ENCODE measurements at places on chromosomes 3 and 15.

GRCh38 chr3:143644370-143645089, 203.7 kb downstream of the SLC9A9 start:
- peak; percentile 46 for DNase-seq

DNA sequence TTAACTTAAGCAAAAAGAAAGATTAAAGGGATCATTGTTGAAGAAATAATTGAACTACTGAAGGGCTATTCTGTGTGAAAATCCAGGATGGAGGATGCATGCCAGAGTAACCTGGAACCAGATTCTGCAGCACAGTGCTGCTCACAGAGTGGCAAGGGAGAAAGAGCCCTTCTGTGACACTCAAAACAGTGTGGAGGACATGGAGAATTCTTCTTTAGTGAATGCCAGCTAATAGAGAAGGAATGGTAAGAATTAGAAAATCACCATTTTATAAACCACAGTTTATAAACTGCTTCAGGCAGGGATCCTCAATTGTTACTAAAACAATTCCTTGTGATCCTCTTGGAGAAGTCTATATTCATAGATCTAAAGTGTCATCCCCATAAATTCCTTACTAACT, 70.4 kb upstream of the ARHGEF26 start:
- no peak for DNase-seq

DNA sequence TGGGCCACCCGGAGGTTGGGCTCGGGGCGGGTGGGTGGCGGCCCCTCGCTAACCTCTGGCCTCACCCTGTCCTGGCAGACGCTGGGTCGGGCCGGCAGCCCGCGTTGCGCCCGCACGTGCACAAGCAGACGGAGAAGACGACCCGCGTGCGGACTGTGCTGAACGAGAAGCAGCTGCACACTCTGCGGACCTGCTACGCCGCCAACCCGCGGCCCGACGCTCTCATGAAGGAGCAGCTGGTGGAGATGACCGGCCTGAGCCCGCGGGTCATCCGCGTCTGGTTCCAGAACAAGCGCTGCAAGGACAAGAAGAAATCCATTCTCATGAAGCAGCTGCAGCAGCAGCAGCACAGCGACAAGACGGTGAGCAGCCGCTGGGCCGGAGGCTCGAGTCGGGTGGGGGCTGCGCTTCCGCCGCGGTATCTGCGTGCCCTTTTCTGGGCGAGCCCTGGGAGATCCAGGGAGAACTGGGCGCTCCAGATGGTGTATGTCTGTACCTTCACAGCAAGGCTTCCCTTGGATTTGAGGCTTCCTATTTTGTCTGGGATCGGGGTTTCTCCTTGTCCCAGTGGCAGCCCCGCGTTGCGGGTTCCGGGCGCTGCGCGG, 3.7 kb downstream of the ISL2 start:
- no peak for DNase-seq

DNA sequence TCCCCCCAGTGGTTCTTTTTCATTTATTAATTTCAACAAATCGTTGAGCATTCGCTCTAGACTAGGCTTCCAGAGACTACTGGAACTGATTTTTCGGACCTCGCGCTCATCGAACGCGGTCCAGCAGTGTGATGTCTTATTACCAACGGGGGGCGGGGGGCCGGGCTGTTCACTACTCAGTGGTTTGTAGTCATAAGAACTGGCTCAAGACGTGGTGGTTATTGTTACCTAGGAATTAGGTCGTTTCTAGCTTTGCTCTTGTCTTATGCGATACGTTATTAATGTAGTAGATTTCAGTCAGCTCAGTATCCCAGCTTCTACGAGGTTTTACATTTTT, 858 bp downstream of the RBM5 start:
- DNase-seq: no peak

- no peak for DNase-seq
These were observed at the start of gene NPAP1 for GRCh38 chr15:24675332-24676144. Gene NPAP1, plus strand, starts transcription at chr15:24675775. Its CDS starts 93 bp downstream, at chr15:24675868.

- no peak for DNase-seq
These were observed 9.6 kb upstream of the ZXDC start for GRCh38 chr3:126485176-126485897.

DNA sequence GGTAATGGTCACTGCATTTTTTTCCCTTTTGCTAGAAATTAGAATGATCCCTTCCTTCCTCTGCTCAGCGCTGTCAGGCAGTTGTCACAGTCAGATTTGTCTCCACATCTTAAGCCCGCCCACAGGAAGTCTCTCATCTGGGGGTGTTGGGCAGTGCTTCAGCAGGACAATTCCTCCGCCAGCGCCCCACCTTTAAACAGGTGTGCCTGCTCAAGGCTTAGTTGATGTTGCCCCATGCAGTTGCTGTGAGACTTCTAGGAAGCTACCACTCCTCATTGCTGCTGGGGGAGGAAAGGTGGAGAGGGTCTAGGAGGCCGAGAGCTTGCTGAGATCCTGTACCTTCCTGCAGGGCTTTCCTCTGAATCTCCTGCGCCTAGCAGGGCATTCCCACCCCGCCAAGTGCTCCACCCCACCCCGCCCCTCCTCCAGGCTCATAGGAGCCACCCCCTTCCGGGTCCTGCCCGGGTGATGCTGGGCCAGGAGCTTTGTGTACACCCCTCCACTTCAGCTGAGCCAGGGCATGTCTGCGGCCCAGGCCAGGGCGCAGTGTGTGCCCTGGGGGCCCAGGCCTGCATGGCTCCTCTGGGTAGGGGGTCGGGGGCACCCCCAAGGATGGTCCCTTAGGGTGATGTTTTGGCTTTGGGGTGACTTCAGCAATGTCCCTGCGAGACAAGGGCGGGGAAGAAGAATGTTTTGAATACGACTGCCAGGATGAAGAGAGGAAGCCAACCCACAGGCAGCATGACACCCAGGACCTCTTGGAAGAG, 68.7 kb downstream of the TRAK1 start:
- DNase-seq: no peak

GRCh38 chr3:117149584-117149983, 440.0 kb downstream of the TUSC7 start:
- DNase-seq: no peak

DNA sequence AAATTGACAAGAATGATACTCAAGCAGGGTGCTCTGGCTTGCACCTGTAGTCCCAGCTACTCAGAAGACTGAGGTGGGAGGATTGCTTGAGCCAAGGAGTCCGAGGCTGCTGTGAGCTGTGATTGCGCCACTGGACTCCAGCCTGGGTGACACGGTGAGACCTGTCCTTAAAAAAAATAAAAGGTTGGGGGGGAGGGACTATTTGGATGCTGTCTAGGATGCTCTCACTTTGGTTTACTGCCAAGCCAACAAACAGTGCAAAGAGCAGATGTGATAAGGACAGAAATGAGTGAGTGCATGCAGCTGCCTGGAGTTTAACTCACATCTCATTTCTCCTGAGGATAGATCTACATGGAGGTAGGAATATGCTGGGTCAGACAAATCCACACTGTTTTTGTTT, 130.0 kb downstream of the FRMD4B start:
- no peak for DNase-seq

- no peak for DNase-seq
These were observed 14.2 kb downstream of the ZNF280D start for GRCh38 chr15:56719021-56719612.

DNA sequence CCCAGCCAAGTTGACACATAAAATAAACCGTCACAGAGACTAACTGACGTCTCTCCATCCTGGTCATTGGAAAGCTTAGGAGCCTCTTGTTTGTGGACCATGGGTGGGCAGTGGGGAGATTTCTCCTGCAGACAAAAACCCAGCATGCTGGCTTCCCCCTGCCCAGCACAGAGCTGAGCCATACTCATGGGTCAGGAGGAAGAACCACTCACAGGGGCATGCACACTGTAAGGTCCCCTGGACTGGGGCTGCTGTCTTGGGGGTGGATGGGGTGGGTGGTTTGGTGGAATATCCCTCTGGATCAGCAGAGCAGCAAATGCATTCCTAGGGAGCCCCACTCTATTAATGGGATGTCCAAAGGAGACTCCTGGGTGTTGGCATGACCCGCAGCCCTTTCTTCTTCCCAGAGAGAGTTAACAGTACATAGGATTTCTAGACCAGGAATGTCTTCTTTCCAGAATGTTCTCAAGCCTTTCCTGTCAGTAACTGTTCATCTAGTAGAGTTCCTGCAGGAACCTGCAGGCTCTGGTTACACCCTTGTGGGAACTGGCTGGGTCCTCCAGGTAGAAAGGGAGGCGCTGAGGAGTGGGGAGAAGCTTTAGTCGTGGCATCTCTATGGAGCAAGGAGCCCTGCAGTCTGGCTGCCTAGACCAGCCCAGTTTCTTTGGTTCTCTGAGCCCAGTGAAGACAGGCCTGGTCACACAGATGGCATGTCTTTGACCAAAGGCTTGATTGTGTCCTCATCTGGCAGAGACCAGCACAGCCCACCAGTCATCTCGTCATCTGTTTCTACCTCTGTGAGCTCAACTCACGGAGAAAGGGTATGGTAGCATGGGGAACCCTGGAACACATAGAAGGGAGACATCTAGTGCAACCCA, 73.4 kb upstream of the PRR23C start:
- DNase-seq: no peak

DNA sequence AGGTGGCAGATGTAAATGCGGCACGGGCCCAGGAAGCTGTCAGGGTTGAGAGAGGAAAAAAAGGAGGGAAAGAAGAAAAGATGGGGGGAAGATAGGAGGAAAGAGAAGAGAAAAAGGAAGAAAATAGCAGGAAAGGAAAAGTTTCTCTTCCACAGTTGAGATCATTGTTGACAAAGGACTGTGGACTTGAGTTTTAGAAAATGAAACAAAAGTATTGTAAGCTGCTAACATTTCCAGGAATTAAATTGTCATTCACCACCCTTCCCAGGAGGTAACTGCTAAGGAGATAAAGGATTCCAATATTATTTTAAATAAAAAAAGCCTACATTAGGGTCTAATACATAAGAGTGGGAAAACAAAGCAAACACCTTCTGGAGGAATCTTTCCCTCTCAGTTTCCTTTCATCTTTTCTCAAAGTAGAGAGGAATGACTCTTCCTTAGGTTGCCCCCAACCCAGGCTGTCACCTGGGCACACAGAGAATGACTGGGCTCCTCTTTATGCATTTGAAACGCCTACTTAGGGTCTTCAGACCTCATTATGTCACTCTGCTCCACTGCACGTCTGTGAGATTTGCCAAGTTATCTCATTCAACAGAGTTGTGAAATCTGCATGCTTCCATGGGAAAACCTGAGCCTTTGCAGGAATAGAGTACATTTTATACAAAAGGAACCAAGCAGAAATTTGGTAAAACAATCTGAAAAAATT, 194.0 kb downstream of the TNIK start:
- DNase-seq: no peak

DNA sequence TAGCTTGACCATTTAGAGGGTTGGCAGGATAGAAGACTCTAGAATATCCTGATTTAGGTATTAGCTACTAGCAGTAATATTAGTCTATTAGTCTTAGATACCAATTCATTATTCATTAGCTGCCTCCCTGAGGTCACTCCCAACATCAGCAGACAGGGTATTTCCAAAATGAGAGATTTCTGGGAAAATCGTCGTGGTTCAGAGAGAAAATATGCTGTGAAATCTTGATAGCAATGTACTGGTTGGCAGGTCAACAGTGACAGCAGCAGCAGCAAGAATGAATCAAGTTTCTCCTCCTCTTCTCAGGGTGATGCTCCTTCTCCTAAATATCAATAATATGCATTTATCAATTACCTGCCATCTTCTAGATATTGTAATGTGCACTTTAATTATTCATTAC, 41.3 kb upstream of the ROBO1 start:
- DNase-seq: no peak

All from globus pallidus (tissue), 1 donor.